ENCODE measurements at places on chromosomes 4 and X.

DNA sequence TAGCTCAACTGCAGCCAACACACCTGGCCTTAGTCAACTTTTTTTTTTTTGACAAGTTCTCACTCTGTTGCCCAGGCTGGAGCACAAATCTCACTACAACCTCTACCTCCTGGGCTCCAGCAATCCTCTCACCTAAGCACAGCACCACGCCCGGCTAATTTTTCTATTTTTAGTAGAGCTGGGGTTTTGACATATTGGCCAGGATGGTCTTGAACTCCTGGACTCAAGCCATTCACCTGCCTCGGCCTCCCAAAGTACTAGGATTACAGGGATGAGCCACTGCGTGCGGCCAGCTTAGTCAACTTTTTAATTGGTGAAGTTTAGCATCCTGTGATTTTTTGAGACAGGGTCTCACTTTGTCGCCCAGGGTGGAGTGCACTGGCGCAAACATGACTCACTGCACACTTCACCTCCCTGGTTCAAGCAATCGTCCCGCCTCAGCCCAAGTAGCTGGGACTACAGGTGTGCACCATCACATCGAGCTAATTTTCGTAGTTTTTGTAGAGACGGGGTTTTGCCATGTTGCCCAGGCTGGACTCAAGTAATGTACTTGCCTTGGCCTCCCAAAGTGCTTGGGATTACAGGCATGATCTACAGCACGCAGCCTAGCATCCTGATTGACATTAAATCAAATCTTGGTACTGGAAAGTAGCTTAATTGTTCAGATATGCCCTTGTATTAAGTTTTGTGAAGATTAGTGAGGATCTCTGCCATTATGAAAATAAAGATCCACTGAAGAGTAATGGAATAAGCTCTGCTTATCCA, 8.3 kb downstream of the HNRNPDL start:
- DNase-seq, result no peak

DNA sequence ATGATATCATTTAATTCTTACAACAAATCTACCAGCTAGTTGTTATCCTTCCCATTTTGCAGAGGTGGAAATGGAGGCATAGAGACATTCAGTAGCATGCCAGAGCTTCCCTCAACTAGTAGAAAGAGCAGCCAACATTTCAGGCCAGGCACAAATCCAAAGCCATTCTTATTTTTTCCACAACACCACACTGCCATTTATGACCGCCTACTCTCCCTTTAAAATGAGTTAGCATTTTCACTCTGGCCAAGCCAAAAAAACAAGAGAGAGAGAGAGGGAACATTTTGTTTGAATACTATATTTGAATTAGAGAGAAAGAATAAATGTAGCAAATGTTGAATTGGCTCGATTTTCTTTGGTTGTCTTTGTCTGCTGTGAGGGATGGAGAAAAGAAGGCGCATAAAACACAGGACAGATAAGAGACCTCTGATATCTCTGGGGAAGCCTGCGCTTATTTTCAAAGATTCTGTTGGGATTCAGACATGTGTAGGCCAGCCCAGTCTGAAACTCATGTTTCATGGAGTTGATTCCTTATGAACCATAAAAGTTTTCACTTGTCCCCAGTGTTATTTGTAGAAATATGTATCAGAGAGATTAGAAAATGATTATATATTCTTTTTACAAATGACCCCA, 265.7 kb downstream of the RAB28 start:
- DNase-seq, result no peak

- no peak for DNase-seq
Observed at GRCh38 chr4:186832906-186833305, 109.2 kb upstream of the FAT1 start.

DNA sequence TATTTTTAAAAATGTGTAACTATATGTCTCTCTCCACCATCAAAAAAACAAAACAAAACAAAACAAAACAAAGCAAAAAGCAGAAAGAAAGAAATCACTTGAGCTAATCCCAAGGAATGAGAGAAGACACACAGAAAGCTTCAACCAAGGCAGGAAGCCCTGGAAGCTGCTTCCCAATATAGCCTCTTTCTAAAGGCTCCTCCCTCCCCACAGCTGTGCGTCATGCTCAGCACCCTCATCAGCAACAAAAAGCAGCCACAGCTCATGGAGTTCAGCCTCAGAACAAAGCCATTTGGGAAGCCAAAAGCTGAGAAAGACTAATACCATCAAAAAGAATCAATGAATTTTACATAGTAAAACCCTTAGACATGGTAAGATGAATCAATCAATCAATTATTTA, 501.6 kb upstream of the SMIM31 start:
- DNase-seq, result no peak

DNA sequence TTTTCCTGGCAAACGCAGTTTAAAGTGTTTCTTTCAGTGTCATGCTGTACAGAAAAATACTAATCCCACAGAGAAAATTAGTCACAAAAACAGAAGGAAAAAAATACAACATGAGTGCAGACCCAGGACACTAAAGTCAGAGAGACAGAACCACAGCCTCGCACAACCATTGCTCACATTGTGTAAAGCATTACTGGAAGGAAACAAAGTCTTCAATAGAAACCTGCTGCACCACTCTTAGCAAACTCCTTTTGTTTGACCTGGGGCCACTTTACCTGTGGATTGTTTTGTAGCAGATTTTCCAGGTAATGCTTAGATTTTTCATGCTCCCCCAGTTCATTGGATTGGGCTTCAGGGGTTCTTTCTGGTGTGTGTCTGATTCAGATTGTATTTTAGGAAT, 131.8 kb upstream of the TMLHE start:
- no peak for DNase-seq

DNA sequence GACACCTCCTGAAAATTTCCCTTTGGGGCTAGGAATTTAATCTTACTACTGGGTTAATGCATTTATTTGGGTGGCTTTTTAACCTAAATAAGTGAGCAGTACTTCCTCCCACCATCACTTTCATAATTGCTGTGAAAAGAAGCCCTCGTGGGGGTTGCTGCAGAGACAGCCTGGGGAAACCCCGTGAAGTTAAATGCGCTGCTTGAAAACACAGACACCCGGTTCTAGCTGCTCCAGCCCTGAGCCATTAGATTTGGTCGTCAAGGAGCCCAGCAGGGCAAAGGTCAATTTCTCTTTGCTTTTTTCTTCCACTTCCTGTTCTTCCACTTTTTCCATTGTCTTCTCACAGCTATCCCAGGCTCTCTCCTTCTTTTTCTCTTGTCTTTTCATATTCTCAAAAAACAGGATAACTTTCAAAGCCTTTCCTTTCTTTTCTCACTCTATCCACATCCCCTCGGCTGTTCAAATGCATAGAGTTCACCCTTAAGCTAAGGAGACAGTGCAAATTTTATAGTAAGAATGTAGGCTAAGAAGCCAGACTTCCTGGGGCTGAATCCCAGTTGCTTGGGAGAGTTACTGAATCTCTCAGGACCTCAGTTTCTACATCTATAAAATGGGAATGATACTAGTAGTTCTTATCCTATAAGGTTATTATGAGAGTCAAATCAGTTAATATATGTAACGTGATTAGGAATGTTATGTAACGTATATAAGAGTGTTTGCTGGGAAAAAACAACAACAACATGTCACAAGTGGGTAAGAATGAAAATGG, 91.5 kb upstream of the ZNF827 start:
- DNase-seq, result no peak

DNA sequence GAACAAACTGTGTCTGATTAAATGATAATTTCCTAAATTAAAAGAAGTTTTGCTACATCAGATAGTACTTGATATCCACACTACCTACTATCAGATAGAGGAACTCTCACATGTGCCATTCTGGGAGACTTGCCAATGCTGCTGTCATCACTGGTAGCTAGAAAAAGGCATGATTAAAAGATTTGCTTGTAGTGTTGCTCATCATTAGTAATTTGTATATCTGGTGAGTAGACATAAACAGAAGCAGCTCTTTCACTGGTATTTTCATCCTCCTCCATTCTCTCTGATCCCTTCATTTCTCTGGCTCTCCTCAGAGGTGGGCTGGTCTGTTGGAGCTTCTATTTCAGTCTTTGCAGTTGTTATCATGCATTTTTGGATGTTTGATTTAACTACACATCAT, 56.0 kb downstream of the SPRY1 start:
- DNase-seq, result no peak

DNA sequence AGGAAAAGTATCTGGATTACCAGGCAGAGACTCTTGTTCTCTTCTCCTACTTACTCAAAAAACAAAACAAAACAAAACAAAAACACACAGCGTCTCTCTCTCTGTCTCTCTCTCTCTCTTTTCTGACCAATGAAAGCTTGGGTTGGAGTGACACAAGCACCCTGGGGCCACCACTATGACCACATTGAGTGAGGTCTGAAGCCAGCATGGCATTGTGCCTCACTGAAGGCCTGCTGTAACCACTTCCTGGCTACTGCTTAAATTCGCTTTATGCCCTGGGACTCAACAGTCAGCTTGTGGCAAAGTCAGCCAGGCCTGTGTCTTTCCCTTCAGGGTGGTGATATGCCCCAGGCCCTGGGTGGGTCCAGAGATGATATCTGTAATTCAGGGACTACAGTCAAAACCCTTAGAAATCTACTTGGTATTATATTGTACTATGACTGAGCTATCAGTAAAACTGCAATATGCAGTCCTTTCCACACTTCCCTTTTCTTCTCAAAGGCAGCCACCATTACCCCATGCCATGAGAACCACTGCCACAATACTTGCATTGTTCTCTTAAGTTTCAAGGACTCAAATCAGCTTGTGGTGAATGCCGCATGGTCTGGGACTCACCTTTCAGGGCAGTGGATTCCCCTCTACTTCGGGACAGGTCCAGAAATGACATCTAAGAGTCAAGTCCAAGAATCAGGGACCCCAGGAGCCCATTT, 606.8 kb upstream of the KLHL4 start:
- DNase-seq, result no peak

GRCh38 chr4:156547439-156547838, 424.2 kb downstream of the PDGFC start:
- no peak for DNase-seq

DNA sequence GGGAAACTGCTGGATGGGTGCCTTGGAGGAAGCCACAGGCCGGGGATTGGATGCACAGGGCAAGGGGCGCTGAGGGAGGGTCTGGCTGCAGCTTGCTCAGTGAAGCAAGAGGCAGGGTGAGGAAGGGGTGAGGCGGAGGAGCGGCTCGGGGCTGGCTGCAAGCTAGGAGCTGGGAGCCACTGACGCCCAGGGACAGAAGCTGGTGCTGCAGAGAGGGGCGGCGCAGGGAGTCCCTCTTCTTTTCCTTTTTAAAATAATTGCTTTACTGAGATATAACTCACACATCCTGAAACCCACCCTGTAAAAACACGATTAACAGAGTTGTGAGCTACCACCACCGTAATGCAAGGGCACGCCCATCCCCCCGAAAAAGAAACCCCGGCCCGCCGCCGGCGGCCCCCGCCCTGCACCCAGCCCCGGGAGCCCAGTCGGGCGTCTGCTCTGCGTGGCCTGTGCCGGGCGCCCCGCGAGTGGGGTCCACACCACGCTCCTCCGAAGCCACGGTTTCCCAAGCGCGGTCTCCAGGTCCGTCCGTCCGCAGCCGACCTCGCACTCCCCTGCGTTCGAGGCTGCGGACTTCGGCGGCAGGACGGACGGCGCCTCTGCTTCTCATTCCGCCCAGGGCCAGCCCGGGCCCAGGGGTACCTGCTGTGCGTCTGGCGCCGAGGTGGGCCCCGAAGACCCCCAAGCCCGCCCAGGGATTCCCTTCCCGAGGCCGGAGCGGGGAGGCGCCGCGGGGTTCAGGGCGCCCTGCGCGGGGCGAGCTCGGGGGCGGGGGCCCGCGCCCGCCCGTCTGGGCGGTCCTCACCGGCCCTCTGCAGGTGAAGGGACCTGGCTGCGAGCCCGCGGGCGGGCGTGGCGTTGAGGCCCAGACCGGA, 866 bp upstream of the UVSSA start:
- no peak for DNase-seq

DNA sequence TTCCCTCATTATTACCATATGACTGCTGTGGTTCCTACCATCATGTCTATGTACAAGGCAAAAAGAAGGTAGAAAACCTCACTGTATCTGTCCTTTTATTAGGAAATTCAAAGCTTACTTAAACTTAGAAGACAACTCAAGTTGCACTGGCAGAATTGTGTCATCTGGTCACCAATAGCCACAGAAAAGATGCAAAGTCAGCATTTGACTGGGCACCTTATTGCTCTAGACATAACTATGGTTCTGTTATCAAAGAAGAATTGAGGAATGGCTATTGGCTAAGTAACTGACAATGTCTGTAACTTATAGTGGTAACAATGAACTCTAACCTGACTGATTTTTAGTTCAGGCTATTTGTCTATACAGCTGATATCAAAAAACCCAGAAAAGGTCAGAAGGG, 45.3 kb downstream of the MAP9 start:
- DNase-seq, result no peak

DNA sequence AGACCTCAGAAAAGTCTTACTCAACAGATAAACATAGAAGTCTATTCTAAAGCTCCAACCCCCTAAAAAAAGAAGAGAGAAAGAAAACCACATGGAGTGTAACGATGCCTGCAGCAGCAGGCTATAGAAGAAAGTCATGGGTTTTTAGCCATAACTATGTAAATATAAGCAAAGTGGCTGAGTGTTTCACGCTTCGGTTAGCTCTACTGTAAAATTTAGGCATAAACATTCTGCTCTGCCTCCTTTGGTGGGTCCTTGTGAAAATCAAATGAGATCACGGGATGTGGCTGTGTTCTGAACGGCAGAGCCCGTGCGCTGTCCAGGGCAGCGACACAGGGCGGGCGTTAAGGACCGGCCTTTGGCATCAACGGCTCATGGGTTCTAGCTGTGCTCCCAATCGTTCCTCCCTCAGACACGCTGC, 78.4 kb downstream of the IRF2 start:
- DNase-seq, result no peak

- no peak for DNase-seq
Observed at GRCh38 chr4:153075836-153076518, 128.3 kb upstream of the TRIM2 start.

- no peak for DNase-seq
Observed at GRCh38 chr4:110610940-110611831, 11.7 kb downstream of the PITX2 start.

DNA sequence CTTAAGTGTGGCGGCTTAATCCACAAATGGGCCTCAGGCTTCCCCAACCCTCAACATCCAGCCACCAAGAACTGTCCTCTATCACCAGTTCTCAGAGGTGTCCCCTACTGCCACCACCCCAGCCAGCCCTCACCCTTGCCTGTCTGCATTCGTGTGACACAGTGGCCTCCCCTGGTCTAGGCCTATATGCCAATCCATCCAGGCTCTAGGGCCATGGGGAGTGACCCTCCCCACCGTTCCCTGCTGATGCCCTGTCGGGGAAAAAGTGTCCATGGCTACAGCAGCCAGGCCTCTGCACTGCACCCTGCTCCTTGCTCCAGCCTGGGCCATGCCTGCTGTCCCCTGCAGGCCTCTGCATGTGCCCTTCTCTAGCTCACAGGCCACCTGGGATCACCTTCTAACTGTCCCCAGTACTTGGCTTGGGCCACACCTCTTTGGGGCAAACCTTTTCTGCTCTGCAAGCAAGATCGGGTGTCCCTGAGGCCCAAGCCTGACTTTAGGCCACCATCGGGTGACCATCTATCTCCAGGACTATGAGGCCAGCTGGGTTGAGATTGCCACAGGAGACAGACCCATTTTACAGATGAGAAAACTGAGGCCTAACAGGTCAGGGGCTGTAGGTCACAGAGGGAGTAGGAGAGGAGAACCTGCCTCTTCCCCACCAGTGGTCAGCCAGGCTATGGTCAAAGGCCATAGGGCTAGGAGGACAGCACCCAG, 75.8 kb downstream of the JAKMIP1 start:
- no peak for DNase-seq
